Kidney tubule cell (primary cell): ENCODE measurements at places on chromosomes 1 and 21.

GRCh38 chr1:10396870-10397269 is 2.0 kb upstream of the PGD start:
- no peak for DNase-seq

- peak; percentile 29 for DNase-seq
Observed at GRCh38 chr1:206695733-206696132, 11.0 kb downstream of the MAPKAPK2 start.

DNA sequence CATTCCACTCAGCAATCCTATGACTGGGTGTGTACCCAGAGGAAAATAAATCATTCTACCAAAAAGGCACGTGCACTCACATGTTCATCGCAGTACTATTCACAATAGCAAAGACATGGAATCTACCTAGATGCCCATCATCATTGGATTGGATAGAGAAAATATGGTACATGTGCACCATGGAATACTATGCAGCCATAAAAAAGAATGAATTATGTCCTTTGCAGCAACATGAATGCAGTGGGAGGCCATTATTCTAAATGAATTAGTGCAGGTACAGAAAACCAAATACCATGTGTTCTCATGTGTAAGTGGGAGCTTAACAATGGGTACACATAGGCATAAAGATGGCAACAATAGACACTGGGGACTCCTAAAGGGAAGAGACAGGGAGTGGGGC is 39.9 kb upstream of the SLC35F3 start:
- DNase-seq = no peak

DNA sequence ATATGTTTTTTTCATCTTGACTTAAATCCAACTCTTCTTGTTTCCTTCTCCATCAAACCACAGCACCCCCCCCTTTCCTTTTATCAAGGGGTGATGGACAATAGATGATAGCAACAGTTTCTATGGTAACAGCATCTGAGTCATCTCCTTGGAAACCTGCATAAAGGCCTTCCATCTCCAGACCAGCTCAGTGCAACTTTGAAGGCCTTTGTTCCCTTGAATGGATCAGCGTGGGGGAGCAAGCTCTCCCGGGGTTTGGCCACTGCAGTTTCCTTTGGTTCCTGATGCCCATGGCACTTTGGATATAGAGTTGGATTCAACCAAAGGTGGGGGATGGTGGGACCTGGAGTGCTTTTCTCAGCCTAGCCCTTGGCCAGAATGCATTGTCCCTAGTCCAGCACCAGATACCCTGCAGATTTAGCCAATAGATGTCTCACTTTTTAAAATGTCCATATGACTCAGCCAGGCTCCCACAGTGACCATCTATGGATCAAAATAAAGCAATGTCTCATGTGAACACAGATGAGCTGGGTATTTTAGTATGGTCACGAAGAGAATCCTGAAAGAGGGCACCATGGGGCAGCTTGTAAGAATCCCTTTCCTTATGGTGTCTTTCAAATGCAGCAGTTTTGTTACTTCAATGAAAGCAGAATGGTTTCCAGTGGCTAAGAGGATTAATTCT is 127.7 kb downstream of the SPATA46 start:
- DNase-seq = peak; percentile 16

- peak; percentile 8 for DNase-seq
Observed at GRCh38 chr1:197314682-197315081, 46.6 kb downstream of the CRB1 start.
